ENCODE measurements at places on chromosomes 13 and 19. TPM values are rescaled to one million over a fixed set of nuclear protein-coding genes. Genes with fewer than 3 reads are reported as not detected.

ZIM2 gene
- polyA plus RNA-seq = 2.0 TPM

DNA sequence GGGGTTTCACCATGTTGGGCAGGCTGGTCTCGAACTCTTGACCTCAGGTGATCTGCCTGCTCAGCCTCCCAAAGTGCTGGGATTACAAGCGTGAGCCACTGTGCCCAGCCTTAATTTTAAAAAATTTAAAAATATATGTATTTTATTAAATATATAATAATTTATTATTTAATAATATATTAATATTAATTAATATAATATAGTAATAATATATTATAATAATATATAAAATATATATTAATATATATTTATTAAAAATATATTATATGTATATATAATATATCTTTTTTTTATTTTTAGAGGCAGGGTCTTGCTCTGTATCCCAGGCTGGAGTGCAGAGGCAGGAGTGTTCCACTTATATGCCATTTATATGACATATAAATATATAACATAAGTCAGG lies 52.9 kb upstream of the ADGRE1 start:
- DNase-seq = no peak

BICRA gene
- 12.5 TPM for polyA plus RNA-seq

GRCh38 chr19:49591731-49592485 lies 926 bp downstream of the PRR12 start:
- no peak for DNase-seq

DNA sequence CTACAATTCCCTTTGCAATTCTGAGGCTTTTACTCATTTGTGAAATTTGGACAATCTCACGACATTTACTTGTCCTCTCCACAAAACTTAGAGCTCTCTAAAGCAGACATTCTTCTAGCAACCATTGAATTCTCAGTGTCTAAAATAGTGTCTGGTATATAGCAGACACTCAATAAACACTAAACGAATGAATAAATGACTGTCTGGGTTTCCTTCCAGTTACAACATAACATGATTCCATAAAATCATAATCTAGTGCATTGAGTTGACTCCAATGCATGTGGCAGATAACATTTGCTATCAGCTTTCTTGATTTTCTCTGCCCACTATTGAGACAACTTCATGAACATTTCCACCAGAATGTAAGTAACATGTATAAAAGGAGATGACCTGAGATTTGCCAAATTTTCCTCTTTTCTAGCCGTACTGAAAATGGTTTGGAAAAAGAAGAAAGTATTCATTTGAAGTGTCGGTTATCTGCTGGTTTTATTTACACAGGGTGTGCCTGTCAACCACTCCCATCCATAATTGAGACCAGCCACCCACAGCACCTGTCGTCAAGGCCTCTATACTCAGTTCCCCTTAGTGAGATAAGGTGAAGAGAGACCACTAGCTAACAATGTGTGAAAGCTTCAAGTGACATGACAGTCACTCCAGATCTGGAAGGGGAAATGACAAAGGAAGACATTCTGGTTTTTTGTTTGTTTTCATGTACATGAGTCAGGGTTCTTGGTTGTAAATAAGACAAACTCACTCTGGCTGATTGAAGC lies 4.8 kb upstream of the SERP2 start:
- DNase-seq = no peak

DNA sequence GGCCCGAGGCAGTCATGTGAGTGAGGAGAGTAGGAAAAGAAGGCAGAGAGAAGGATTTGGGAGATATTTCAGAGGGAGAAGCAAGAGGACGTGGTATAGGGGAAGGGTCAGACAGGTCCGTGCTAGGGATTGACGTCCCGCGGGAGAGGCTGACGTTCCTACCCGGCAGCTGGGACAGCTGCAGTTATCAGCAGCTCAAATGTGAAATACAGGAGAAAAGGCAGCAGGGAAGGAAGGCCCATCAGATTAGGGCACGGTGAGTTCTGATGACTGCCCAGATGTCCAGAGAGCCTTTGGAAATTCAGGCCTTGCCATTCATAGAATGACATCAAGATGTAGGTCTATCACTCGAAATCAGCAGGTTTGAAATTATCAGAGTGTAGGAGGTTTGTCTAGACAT lies 88.4 kb downstream of the IRS2 start:
- DNase-seq = no peak

CERS4 gene
- polyA plus RNA-seq = 52.0 TPM

GRCh38 chr19:43633520-43633919 lies 6.1 kb downstream of the CADM4 start:
- no peak for DNase-seq

CD37 gene
- polyA plus RNA-seq = 32.4 TPM

Data from right renal pelvis (tissue), 4 donors.